ENCODE measurements at places on chromosomes 6 and 20.

GRCh38 chr6:129699659-129700058 lies 10.3 kb downstream of the ARHGAP18 start:
- no peak for DNase-seq

DNA sequence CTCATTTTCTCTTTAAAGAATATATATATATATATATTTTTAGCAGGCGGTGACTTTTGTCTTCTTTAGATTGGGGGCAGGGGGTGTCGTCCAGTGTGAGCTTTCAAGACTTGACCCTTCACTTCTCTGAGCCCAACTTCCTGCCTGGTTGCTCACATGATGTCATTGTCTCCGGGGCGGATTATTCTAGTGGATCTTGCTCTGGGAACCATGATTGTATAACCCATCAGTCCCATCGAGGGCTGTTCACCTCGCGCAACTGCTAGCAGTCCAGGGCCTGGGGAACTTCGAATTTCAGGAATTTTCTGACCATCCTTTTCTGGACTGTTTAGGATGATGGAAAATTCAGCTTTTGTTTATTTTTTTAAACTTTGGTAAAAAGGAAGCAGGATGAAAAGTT lies 1.0 kb downstream of the IGF2R start:
- no peak for DNase-seq

- no peak for DNase-seq
Observed at GRCh38 chr6:23547851-23548250, 578.2 kb upstream of the NRSN1 start.

GRCh38 chr6:132147530-132148011 lies 196.4 kb upstream of the CCN2 start:
- no peak for DNase-seq

GRCh38 chr6:28269492-28269891 lies 2.5 kb downstream of the ZSCAN26 start:
- DNase-seq = no peak

DNA sequence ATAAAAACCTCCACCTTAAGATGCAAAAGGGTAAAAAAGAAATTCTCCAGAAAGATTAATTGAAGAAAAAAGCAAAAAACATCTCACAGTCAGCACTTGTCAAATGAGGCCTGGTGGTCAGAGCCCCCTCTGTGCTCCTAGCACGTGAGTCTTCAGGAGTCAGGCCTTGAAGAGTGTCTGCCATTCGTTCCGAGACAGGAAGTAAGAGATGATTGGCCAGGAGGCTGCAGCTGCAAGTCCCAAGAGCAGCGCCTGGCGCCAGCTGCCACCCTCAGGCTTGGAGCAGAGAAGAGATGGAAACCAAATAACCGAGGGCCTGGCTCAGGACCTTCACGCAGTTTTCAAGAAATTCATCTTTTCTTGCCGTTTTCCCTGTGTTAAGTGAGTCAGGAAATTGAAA lies 65.0 kb downstream of the FAM120B start:
- DNase-seq = no peak

DNA sequence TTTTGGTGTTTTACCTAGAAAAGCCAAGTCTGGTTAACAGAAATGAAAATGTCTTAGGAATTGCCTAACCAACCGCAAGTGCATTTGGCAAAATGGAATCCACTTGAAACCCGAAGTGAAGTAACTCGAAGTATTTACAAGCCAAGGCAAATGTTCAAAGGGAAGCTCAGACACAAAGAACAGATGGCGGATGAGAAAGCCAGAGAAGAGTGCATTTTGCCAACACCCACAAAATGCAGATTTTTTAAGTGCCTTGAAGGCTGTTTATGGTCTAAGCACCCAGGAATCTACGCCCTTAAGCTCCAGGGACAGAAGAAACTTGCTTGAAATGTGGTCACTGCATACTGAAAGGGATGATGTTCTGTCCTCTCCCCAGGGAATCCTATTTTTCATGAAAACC lies 70.0 kb upstream of the TBXT start:
- DNase-seq = peak; percentile 42

DNA sequence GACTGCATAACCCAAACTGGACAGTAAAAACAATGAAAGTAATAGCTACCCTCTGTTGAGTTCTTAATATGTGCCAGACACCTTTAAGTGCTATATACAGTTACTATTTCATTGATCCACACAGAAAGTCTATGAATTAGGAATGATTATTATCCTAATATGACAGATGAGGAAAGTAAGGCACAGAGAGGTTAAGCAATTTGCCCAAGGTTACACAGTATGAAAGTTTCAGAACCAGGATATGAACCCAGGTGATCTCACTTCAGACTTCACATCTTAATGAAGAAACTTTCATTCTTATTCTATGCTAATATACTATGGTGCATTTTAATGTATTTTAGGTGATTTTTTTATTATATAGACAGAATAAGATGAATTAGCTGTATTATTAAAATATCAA lies 40.6 kb upstream of the RIPPLY2 start:
- no peak for DNase-seq

- DNase-seq = no peak
Observed at GRCh38 chr6:56753811-56754210, 111.1 kb upstream of the DST start.

DNA sequence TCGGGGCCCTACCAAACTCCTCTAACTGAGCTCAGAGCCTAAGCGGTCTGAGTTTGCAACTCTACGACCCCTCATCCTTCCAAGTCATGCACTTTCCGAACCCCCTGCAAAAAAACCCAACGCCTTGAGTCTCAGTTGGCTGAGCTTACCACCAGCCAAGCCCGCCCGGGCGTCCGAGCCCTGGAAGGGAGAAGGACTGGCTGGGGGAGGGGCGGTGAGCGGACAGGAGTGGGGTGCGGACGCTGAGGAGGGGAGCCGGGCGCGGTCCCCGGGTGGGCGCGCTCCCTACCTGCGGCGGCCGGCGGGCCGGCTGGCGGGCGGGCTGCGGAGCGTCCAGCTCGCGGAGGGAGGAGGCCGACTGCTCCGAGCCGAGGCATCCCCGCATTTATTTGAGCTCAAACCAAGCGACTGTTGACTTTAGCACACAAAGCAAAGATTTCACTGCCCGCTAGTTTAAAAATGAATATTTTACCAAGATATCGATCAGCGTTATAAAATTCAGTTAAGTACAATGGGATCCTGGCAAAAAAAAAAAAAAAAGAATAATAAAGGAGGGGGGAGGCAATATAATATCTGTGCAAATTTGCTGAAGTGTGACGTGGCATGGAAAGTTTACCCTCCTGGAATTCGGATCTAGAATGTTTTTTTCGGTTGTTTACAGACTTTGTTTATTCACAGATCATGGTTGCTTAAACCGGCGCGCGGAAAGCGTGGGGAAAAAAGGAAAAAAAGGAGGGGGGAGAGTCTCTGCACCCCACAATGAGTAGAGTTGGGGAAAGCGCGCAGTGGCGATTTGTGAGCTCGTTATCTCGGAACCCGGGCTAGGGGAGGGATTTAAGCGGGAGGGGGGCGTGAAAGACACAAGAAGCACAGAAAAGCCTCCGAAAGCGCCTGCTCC lies 5.9 kb downstream of the FOXA2 start:
- DNase-seq = no peak

Measured in thymus (tissue), 14 donors.